ENCODE measurements at places on chromosomes 16 and 17. TPM values are rescaled to one million over a fixed set of nuclear protein-coding genes. Genes with fewer than 3 reads are reported as not detected.

GRCh38 chr16:49742428-49743202 lies 113.3 kb downstream of the ZNF423 start:
- DNase-seq, result no peak

GRCh38 chr17:39996800-39997199 lies 16.2 kb downstream of the PSMD3 start:
- no peak for DNase-seq

GRCh38 chr17:14311981-14312380 lies 11.1 kb downstream of the HS3ST3B1 start:
- no peak for DNase-seq

DNA sequence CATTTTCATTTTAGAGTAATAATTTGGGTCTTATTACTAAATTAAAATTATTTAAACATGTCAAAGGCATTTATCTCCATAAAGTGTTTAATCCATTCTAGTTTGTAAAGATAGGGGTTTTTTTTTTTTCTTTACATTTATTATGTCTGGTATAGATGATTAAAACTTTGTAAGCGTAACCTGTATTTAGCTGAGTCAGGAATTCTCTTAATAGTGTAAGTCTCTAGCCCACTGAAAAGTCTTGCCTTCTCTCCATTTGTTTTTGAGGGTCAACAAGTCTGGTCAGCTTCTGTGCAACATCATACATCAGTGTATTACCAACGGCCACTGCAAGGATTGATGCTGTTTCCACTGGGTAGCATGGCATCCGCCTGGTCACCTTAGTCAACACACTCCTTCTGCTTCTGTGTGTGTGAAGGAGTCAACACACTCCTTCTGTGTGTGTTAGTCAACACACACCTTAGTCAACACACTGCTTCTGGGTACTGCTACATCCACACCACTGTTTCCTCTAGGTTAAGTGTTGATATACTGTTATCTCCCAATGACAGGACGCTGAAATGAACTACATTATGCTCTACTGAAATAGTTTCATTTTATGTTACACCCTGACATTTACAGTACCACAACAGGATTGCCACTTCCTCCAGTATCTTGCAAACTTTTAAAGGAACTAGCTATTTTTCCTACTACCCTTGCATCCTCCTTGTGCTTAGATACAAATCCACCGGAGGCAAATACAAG lies 37.3 kb upstream of the VWA3A start:
- no peak for DNase-seq

FOXJ1 gene
- polyA plus RNA-seq, result 1.2 TPM

ASGR1 gene
- polyA plus RNA-seq, result 885 TPM

GRCh38 chr16:28478506-28479180 lies 6.5 kb upstream of the NPIPB7 start:
- DNase-seq, result no peak

- no peak for DNase-seq
Observed at GRCh38 chr17:66655861-66656260, 179.1 kb upstream of the CACNG5 start.

ABCC12 gene
- polyA plus RNA-seq, result not detected

DNA sequence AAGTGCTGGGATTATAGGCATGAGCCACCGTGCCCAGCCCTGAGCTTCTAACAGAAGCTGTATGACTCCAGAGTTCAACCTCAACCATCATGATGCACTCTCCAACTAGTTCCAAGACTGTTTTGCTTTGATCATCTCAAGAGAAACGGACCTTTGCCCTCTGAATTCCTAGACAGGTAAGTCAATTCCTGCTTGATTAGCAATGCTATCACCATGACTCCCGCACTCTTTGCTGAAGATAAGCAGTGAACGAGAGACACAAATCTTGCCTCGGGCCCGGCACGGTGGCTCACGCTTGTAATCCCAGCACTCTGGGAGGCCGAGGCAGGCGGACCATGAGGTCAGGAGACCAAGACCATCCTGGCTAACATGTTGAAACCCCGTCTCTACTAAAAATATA lies 22.2 kb downstream of the ANKFY1 start:
- DNase-seq, result no peak

HS3ST2 gene
- not detected for polyA plus RNA-seq

GRCh38 chr17:28657756-28658155 lies 4.0 kb downstream of the SDF2 start:
- DNase-seq, result no peak

- no peak for DNase-seq
Observed at GRCh38 chr17:20127360-20128035, 118.3 kb downstream of the SPECC1 start.

- no peak for DNase-seq
Observed at GRCh38 chr17:39225959-39226683, 376 bp upstream of the STAC2 start.

DNA sequence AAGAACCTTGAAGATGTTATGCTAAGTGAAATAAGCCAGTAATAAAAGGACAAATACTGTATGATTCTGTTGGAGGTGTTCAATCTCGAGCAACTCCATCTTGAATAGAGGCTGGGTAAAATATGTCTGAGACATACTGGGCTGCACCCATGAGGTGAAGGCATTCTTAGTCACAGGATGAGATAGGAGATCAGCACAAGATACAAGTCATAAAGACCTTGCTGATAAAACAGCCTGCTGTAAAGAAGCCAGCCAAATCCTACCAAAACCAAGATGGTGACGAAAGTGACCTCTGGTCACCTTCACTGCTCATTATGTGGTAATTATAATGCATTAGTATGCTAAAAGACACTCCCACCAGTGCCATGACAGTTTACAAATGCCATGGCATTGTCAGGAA lies 98.1 kb downstream of the RGS9 start:
- no peak for DNase-seq

- no peak for DNase-seq
Observed at GRCh38 chr16:19802612-19803011, 82.0 kb downstream of the GPRC5B start.
